Naive thymus-derived CD8-positive, alpha-beta T cell (primary cell): ENCODE measurements at places on chromosomes 6 and 20.

DNA sequence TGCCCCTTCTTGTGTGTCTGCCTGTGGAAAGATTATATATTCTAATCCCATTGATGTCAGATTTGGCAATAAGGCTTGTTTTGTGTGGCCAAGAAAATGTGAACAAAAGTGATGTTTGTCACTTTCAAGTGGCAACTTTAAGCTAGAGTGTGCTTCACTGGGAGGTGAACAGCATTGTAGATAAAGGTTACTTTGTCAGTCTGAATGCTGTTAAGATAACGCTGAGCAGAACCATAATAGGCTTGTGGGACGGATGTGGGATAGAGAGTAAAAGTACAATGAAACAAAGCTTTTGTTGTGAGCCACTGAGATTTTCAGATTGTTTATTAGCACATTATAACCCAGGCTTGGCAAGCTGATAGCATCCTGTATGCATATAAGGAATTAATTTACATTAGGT is 303.8 kb upstream of the MAN1A1 start:
- no peak for DNase-seq

DNA sequence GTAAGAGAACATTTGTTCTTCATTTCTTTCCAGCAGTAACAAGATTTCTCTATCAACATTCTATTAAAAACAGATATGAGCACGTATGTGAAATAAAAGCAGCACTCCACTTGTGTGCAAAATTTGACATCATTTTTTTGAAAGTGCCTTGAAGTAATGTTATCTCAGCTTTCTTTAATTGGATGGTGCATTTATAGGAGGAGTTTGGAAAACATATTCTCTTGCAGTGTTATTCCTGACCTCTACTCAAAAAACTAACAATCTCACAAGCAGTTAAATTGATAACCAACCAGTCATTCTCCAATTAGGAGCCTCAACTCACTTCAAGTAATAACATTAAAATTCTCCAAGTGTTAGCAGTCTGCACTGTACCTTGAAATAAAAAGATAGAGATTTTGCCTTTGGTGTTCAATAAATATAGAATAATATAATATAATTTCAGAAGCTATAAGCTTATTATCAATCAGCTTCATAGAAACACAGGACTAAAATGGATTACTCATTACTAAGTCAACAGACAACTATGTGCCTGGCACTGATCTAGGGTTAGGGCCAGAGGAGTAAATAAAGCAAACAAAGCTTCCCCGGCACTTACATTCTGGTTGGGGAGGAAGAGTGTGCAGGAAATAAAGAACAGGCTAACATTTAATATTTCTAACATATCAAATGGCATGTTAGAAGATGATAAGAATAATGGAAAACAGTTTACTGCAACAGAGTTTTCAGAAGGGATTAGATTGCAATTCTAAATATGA is 149.0 kb upstream of the SGK1 start:
- DNase-seq, result no peak

GRCh38 chr6:156563714-156564113 is 213.5 kb upstream of the ARID1B start:
- DNase-seq, result no peak

- no peak for DNase-seq
Measured at GRCh38 chr20:33127422-33128097, 40.4 kb upstream of the BPIFA2 start.

- no peak for DNase-seq
Measured at GRCh38 chr6:135281964-135282363, 100.9 kb downstream of the MYB start.

DNA sequence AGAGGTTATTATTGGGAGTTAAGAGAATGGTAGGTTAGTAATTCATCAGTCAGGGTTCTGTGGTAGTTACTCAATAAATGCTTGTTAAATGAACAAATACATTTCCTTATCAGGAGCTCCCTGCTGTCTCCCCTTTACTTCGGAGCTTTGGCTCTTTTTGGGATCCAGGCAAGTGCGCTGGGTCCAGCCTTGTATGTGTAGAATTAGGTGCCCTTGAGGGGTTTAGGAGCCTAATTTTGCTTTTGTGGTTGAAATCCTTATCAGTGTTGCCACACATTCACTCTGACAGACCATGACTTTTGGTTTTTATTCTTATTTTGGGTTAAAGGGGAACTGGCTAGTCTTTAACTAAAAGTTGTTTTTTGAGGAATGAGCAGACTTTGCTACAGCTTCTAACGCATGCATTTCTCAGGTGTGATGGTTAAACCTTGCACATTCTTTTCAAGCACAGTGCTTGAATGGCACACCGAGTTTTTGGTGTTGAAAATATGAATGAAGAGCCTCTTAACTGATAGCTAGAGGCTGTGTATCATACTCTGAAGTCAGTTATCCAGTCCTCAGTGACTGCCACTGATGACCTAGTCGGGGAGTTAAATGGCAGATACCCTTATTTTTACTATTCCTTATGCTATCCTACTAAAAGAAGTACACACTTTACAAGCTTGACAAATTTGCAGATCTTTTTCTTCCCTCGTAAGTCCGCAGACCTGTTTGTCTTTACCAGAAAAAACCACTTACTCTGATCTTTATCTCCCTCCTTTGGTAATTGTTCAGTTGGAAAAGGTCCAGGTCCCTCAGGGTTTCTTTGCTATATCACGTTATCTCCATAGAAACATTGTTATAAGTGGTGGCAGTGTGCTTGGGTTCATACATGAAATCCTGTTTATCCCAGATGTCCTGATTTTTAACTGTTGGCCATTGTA is 50.7 kb upstream of the PLCG1 start:
- DNase-seq, result no peak

DNA sequence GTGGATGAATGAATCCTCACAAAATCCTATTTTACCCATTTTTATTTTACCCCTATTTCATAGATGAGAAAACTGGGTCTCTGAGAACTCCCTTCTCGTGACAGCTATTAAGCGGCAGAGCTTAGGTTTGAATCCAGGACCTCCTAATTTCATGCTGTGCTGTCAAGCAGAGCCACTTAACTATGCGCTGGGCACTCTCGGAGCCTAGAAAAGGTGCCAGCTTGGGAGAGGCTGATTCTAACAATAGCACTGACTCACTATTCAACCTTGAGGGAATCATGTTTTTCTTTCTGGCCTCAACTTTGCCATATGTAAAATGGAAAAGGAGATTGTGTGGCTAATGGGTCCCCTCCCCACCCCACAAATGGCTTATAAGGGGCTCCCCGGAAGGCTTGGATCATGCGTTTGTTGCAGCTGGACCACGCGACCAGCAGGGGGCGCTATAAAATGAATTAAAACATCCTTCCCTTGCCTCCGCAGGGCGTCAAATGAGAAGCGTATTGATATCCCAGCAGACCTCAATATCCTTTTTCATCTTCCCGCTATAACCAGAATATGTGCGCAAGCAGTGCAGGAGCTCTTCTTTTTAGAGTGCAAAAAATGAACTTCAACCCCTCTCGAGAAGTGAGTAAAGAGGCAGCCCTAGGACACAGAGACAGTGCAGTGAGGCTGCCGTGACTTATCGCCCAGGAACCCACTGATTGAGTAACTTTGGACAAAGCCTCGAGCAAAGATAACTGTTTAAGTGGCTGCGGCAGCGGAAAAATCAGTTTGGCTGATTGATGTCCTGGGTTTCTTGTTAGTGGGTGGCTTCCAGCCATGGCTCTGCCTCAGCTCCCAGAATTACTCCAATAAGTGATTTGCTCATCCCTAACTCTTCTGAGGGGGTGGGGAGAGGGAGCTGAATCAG is 12.8 kb upstream of the PDYN start:
- no peak for DNase-seq

- DNase-seq, result no peak
Measured at GRCh38 chr20:46364670-46365486, 41.5 kb downstream of the ELMO2 start.

- no peak for DNase-seq
Measured at GRCh38 chr6:132752255-132752654, 5.4 kb downstream of the VNN2 start.

DNA sequence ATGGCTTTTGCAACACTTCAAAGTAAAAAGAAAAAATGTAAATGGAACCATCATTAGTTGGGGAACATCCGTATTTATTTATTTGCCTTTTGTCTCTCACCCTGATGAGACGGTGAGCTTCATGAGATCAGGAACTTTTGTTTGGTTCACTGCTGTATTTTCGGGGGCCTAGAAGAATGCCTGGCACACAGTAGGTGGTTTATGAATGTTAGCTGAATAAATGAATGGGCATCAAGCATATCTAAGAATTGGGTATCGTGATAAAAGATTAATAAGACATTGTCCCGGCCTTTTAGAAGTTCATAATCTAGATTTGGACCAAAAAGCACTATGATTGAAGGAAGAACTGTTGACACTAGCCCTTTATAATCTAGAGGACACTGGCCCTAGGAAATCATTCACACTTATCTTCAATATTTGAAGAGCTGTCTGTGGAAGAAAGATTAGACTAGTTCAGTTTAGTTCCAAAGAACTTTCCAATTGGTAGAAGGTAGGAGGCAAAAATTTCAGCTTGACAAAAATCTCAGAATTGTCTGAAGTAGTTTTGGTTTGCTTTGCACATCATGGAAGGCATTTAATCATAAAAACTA is 70.3 kb upstream of the CD83 start:
- DNase-seq, result no peak

GRCh38 chr6:106547601-106548453 is 81.5 kb downstream of the RTN4IP1 start:
- no peak for DNase-seq

- DNase-seq, result no peak
Measured at GRCh38 chr20:44450281-44450889, 25.3 kb upstream of the TTPAL start.

DNA sequence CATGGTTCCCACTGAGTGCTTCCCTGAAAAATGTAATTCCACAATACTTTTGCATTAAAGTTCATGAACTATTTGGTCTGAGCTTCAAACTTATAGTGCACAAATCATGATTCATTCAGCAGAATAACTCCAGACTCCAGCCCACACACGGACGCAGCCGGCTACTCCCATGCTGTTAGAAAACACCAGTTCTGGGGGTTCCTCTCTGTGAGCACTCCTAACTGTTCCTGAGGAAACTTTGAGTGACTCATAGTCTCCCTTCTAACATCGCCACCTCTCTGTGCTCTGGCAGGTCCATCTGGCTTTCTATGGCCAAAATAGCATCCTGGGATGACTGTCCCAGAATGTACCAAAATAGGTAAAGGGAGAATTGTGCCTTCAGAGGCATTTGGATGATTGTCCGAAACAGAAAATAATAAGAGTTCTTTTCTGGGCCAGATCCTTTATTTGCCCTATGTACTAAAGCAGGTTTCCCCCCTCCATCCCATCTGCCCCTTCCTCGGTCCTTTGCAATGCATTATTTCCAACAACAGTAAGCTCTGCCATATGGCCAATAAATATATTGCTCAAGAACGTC is 32.3 kb upstream of the LY86 start:
- DNase-seq, result no peak

DNA sequence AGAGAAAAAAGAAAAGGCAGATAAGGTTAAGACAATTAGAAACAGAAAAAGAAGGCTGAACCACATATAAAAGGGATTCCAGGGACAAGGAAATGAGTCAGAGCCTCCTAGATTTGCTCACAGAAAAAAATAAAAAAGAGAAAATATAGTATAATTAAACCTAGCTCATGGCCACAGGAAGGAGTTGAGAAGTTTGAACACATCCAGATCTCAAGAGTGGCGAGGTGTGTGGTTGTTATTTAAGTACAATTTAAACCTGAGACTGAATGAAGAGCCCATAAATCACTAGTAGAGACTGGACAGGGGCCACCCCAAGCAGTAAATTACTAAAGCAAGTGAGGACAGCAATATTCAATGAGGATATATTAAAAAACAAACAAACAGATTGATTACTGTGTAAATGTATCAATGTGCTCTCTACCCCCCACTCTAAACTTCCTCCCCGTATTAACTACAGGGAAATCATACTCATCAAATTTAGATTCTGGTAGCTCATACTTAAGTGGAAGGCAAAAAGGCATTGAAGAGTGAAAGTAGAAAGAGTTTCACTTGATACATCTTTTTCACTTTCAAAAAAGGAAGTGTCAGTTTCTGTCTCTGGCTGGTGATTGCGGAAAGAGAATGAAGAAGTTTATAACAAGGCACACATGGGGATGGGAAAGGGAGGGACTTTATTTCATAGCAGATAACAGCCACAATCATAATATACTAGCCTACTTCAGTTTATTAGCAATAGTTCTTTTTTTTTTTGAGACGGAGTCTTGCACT is 49.3 kb upstream of the SCAF8 start:
- no peak for DNase-seq

GRCh38 chr6:3625980-3626563 is 125.4 kb downstream of the PXDC1 start:
- DNase-seq, result no peak

DNA sequence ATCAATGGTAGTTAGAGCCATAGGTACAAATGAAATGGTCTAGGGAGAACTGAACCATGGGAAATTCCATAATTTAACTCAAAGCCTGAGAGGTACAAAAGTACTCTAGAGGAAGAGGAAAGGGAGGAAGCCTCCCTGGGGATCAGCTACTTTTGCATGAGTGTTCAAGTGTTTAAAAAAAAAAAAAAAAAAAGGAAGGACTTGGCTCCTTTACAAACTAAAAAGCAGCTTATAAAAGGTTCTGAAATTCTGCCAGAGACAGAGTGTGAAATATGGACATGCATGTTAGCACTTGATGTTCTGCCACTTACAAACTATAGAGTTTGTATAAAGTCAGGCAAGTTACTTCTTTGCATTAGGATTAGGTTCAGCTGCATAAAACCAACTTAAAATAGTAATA is 290.0 kb downstream of the TBC1D7 start:
- DNase-seq, result no peak

DNA sequence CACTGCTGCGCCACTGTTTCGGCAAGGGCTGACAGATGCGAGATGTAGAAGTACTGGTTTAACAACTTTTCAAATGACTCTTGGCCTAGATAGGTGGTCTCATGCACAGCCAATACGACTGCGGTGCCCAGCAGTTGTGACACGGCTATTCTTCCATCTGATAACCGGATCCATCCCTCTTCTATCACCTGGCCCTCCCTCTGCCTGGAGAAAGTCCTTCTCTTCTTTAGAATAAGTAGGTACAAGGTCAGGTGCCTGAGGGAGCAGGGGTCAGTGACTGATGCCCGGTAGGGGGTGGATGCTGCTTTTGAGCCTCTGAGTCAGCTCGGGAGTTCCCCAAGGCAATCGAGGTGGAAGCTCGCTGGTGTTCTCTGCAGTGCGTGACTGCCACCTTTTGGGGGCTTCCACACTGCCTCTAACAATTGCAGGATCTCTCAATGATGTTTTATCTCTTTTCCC is 166.8 kb upstream of the GRIK2 start:
- no peak for DNase-seq

DNA sequence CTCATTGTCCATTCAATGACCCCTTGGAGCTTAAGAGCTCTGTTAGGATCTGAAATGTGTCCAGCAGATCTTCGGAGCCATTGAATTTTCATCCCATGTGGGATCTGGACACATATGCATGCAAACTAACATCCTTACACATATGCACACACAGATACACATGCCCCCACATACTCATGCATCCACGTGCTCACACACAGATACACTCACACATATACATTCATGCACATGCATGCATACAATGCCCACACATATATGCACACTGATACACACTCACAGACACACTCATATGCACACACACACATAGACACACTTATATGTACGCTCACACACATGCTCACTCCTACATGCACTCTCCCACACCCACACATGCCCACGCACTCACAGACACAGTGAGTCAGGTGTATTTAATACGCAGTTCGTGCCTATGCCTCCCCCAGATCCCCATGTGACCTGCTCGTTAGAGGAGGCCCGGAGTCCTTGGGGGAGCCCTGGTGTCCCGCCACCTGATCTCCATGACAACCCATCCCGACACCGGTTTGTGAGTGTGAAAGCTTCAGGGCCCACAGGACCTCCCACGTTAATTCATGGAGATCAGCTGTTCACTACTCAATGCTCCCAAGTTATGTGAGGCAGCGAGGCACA is 121.9 kb upstream of the SULF2 start:
- DNase-seq, result no peak

- DNase-seq, result no peak
Measured at GRCh38 chr6:34717466-34717865, 20.9 kb upstream of the ILRUN start.
